ENCODE measurements at places on chromosomes 16 and 17.

DNA sequence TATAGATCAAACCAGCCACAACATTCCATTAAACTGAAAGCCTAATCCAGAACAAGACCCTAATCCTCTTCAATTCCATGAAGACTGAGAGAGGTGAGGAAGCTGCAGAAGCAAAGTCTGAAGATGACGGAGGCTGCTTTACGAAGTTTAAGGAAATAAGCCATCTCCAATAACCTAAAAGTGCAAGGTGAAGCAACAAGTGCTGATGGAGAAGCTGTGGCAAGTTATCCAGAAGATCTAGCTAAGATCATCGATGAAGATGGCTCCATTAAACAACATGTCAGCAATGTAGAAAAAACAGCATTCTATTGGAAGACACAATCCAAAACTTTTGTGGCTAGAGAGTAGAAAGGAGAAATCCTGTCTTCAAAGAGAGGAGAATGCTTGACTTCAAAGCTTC is 69.6 kb downstream of the KANSL1 start:
- no peak for DNase-seq

DNA sequence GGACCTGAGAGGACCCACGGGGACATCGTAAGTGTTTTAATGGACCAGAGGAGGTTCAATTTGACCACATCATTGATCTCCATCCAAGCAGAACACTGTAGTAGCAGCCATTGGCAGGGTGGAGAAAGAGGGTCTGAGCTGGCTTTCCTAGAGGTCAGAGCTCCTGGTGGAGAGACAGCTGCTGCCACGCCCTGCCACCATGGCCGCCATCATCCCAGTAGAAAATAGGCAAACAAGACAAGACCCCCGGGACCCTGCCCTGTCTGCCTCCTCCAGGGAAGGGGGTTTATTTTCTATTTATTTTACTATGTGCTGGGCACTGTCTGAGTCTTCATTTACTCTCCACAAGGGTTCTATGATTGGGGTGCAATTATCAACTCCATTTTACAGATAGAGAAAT is 11.4 kb upstream of the ITGA3 start:
- DNase-seq, result no peak

DNA sequence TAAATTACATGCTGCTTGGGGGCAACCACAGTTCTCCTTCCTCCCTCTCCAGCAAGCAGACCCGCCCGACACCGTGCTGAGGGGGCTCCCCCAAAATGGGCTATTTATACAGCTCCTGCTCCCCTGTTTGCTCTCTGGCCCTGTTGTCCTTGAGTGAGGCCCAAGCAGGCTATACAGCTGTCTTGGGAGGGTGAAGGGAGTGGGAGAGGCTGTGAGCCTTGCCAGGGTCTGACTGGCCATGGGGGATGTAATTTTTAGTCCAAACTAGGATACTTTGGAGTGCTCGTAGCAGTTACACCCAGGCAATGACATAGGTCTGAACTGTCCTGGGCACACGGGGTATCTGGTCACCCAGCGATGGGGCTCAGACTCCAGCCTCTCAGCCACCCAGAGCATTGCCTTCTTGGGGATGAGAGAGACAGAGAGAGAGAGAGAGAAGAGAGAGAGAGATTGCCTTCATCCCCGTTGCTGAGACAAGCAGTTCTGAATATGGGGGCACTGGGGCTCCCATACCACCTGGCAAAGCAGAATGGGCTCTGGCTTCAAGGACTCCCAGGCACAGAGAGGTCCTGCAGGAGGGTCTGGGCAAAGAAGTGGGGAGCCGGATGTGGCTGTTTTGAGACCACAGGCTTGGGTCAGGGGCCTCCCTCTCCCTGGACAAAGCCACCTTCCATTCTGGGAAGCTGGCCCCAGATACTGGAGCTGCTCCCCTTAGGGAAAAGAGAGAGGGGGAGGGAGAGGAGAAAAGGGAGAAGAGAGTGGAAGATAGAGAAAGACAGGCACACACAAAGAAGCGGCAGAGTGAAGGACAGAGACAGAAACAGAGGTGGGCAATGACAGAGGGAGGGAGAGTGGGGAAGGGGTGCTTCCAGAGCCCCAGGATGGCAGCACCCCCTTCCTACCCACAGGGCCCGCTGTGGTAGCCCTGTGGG is 10.7 kb upstream of the TMEM92 start:
- no peak for DNase-seq

GRCh38 chr17:81329927-81330883 is 35.1 kb upstream of the SLC38A10 start:
- DNase-seq, result no peak

DNA sequence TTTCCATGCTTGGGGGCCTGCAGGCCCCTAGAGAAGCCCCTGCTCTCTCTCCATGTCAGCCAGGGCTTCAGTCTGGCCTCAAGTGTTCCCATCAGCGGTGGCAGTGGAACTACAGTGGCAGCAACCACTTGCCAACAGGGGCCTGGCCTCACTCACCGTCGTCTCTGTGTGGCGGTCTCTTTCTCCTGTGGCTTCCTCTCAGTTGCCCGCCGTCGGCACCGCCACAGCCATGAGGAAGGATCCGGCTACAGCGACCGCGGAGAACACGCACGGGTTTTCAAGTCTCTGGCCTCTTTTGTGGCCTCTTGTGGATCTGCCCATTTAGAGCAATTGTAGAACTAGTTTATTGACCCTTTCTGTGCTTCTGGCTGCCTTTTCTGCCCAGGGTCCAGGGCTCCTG is 8.5 kb downstream of the ARMC7 start:
- peak; percentile 32 for DNase-seq

DNA sequence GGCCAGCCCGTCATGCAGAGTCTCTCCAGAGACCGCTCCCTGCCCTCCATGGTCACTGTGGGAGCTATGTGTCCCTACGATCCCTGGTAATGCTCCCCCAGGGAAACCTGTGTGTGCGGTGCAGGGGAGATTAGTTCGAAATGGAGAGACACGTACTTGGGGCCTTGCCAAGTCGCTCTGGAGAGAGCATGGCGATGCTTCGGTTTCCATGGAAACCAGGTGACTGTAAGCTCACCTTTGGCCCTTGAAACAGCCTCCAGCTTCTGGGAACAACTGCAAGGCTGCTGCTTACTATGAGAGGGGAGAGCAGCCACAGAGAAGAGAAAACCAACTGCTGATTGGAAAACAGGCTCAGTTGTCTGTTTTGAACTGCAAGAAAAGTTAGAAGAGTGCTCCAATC is 879.7 kb upstream of the EEF2KMT start:
- no peak for DNase-seq

GRCh38 chr16:57318240-57318970 is 33.9 kb upstream of the PLLP start:
- no peak for DNase-seq

DNA sequence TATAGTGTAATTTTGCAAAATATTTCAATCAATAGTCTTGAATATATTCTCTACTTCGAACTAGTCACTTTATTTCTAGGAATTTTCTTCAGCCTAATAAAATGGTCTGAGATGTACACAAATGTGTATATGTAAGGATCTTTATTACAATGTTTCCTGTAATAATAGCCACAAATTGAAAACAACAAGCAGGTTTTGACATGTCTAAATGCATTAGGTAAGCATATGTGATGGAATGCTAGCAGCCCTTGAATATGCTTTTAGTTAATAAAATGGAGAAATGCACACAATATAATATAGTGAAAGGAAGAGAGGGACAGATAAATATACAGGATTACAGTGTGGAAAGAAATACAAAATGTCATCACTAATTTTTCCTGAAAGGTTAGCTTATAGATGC is 196.5 kb upstream of the IRX5 start:
- no peak for DNase-seq

GRCh38 chr17:7700510-7700909 is 4.5 kb upstream of the EFNB3 start:
- no peak for DNase-seq
